MCF 10A (cell line): ENCODE measurements at places on chromosomes 12 and 14.

GRCh38 chr12:45670346-45671065 lies 59.0 kb upstream of the ARID2 start:
- no peak for DNase-seq

GRCh38 chr12:3728686-3729085 lies 24.2 kb downstream of the CRACR2A start:
- no peak for DNase-seq

- DNase-seq, result peak; percentile 50
Measured at GRCh38 chr12:115916910-115917668, 360.4 kb downstream of the MED13L start.

- DNase-seq, result no peak
Measured at GRCh38 chr12:95055057-95055456, 18.4 kb downstream of the NR2C1 start.

DNA sequence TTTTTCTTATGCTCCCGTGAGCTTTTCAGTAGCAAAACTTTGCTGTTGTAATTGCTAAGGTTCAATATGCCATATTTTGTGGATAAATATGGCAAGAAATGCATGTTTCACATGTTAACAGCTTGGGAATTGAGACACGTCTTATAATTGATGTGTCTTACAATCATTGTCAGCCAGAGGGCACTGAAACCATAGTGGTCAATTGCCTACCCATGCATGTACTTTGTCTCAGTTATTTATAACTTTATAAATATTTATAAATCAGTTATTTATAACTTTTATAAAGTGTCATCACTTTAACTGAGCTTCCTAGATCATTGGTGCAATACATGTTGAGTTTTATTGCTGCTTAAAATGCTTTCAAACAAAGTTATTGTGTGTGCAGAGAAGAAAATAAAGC lies 82.0 kb downstream of the CATSPERB start:
- DNase-seq, result peak; percentile 57

DNA sequence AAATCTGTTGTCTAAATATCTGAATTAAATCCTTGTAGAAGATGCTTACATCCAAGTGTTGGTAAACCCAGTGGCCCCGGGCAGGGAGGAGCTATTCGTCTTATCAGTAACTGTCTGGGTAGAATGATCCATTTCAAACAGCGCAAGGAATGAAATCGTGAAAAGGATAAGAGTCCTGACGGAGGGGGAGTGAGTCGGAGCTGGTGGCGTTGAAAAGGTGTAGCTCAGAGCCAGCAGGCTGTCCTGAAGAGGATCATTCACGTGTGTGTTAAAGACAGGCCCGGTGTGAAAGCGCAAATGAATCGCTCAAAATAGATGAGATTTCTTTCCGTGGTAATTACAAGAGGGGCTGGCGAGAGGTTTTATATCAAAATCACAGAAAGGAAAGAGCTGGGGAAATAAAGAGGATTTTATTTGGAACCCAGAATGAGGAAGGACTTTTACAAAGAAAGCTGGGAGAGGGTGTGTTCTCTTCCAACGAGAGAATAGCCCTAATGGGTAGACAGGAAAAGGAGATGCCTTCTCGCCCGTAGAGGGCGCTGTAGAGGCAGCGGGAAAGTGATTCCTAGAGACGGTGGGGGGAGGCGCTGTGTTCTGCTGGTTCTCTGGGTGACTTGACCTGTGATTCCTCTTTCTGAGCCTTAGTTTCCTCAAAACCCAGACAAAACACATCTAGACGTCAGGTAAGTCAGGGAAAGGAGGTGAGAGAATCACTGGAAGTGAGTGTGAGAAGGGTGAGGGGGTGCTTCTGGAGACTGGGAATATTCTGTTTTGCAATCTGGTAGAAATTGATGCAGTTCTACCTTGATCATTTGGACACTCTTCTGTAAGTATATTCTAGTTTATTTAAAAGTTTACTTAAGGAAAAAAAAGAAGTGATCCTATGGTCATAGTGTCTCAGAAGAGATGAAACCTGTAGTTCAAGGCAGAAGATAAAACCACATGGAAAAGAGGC lies 39.3 kb downstream of the SRRM4 start:
- no peak for DNase-seq

DNA sequence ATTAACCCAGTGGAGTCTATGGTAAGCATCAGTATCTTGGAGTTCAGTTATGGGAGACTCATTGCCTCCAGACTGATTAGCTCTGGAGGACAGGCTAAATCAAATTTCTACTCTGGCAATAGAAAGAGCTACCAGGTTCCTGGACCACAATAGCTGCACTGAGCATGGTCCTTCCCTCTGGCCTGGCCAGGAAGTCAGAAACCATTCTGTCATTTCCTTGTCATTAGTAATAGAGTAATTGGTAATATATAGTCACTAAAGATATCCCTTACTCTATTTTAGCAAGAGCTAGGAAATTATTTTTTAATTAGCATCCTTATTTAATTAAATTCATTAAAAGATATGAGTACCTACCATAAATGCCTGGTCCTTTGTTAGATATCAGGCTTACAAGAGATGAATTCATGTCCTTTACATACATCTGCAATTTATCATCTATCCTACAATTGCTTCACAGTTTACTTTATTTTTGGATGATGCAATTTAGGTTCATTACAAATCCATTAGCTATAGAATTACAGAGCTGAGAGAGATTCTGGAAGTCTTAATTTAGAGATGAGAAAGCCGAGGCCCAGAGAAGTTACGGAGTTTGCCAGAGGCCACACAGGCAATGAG lies 23.7 kb upstream of the TDRD9 start:
- no peak for DNase-seq

DNA sequence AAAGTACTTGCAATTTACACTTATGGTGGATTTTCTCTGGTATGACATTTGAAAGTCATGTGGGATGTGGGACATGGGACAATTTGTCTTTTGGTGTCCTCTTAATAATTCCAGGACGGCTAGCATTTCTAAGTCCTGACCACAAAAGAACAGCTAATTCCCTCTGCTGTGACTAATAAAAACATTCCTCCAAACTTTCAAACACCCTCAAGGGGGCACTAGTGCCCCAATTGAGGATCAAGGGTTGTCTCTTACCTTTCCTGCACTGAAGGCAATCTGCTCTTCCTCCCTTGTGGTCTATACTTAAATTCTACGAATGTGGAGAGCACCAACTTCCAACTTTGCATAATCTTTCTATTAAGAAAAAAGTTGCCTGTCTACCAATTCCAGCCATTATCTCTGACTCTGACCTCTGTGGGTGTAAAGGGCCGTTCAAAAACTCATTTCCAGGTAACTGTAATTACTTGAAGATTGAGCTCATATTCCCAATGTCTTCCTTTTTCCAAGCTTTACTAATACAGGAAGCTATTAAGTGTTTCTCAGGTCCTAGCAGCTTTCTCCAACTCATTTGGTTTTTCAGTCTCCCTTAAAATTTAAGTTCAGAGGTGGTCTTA lies 210.2 kb downstream of the PTPRO start:
- peak; percentile 89 for DNase-seq

GRCh38 chr12:115817389-115817788 lies 460.1 kb downstream of the MED13L start:
- no peak for DNase-seq

- no peak for DNase-seq
Measured at GRCh38 chr12:7751394-7751793, 4.2 kb upstream of the CLEC4C start.

GRCh38 chr12:77553976-77554619 lies 276.6 kb upstream of the NAV3 start:
- DNase-seq, result no peak

DNA sequence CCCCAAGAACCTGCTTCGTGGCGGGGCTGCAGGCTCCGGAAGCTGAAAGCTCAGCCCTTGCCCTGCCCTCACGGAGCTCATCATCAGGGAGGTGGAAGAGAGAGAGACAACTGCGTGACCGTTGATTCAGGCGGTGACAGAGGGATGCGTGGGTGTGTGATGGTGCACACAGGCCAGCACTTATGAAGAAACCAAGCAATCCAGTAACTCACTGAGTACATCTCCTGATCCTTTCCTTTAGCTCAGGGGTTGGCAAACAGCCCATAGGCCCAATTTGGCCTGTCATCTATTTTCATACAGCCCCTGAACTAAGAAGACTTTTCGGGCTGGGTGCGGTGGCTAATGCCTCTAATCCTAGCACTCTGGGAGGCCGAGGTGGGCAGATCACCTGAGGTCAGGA lies 49.9 kb downstream of the TESC start:
- no peak for DNase-seq

- DNase-seq, result no peak
Measured at GRCh38 chr12:123723011-123723410, 10.9 kb downstream of the ATP6V0A2 start.

DNA sequence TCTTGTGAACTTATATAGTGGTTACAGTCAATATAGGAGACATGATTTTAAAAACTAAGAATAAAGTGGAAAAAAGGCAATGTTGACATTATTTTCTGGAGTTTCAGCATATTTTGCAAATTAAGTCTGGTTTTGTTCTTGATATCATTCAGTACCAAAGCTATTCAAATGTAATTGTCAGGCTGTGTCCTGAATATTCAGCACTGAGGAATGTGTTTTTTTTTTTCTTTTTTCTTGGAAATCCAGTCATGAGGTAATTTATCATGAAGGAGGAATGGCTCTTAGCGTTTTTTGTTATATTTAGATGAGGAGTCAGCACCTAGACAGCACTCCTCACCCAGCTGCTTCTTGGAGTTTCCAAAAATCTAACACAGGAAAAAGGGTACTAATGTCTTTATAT lies 225.5 kb downstream of the CCDC91 start:
- DNase-seq, result peak; percentile 5

DNA sequence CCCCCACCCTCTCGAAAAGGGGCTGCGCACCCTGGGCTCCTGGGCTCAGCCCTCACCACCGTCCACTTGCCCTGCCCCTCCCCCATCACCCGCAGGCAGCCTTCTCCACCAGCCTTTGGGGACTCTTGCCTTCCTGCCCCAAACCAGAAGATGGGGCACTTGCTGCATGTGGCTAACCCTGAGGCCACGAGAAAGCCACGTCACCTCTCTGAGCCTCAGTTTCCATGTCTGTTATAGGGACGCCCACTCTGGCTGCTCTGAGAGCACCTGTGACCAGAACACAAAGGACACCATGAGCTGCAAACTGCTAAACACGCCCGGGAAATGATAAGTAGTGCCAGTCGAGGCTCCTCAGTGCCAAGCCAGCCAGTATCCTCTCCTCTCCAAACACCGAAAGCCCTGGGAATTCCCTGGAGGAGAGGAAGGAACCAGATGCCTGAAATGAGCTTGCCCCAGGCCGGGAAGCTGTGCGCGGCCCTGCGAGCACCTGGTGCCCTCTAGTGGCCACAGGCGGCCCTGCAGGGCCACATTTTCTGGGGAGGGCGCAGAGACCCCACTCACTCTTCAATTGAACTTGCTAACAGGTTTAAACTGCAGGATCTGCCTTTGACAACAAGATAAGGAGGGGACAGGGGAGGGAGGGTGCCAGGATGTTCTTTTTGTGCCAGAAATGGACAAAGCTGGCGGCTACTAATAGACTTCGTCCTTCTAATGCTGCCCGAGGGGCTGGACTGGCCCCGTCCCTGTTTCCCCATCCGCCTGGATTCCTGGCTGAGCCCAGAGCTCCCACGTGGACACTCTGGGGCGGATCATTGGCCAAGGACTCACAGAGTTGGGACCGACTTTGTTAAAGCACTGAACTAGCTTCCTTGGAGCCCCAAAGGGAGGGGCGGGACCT lies 10.2 kb upstream of the SERPINA9 start:
- peak; percentile 68 for DNase-seq

- DNase-seq, result no peak
Measured at GRCh38 chr14:67955261-67955660, 135.7 kb downstream of the RAD51B start.

- peak; percentile 89 for DNase-seq
Measured at GRCh38 chr14:22570132-22570949, 18.7 kb downstream of the DAD1 start.

GRCh38 chr12:59941461-59941860 lies 345.6 kb downstream of the SLC16A7 start:
- DNase-seq, result no peak

DNA sequence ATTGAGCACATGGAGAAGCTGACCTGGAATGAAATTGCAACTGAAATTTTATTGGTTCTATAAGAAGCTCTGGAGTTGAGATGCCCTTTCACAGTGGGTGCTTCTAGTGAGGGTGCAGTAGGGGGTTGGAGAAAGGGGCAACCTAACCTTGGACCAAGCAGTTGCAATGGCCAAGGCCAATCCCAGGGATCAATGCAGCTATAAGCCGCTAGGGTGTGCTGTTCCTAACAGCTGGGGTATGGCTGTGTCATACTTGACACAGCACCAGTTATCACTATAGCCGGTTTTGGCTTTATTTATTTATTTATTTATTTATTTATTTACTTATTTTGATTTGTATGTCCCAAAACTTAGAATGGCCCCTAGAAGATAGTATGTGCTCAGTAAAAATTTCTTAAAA lies 505.9 kb downstream of the FLRT2 start:
- DNase-seq, result peak; percentile 29

DNA sequence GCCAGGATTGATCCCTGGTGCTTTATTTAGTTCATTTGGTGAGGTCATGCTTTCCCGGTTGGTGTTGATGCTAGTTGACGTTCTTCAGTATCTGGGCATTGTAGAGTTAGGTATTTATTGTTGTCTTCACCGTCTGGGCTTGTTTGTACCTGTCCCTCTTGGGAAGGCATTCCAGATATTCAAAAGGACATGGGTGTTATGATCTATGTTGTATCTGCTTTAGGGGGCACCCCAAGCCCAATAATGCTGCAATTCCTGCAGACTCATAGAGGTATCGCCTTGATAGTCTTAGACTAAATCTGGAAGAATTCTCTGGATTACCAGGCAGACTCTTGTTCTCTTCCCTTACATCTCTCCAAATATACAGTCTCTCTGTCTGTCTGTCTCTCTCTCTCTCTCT lies 42.1 kb downstream of the AK7 start:
- no peak for DNase-seq

- DNase-seq, result peak; percentile 79
Measured at GRCh38 chr12:27969624-27970400, 2.7 kb downstream of the PTHLH start.

DNA sequence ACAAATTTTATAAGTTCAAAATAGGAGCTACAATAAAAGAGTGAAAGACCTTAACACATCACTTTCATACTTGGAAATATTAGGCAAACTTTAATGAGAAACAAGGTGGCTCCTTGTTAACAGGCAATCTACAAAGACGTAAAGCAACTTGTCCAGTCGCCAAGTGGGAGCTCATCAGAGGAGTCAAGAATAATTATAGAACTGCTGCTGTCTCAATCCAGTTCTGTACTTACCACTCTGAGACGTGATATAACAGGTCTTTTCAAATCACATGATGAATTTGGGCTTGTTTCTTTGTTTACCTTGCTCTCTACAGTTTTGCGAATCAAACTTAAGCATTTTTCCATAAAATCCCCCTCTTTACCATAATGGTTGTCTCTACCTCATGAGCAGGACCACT lies 3.6 kb downstream of the YBX3 start:
- peak; percentile 62 for DNase-seq
